ENCODE measurements at places on chromosomes 5 and 9. TPM values are rescaled to one million over a fixed set of nuclear protein-coding genes. Genes with fewer than 3 reads are reported as not detected.

DNA sequence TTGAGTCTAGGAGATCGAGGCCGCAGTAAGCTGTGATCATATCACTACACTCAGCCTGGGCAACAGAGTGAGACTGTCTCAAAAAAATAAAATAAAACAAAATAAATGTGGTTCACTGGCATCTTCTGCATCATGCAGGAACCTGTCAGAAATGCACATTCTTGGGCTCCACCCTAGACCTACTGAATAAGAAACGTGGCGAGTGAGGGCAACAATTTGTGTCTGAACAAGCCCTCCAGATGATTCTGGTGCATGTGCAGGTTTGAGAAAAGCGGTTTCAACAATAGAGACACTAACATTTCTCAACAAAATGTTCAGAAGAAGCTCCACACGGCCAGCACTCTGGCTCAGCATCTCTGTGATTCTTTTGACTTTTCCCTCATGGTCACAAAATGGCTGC, 42.8 kb upstream of the CPEB4 start:
- DNase-seq, result no peak

Gene WWC1
- 0.09 TPM for total RNA-seq

Gene SLC22A4
- total RNA-seq, result 1.7 TPM

GRCh38 chr9:122816163-122816867, 12.1 kb downstream of the PDCL start:
- no peak for DNase-seq

GRCh38 chr9:133204335-133204992, 4.6 kb downstream of the OBP2B start:
- DNase-seq, result no peak

- DNase-seq, result no peak
Observed at GRCh38 chr5:81420039-81420667, 26.2 kb upstream of the ACOT12 start.

DNA sequence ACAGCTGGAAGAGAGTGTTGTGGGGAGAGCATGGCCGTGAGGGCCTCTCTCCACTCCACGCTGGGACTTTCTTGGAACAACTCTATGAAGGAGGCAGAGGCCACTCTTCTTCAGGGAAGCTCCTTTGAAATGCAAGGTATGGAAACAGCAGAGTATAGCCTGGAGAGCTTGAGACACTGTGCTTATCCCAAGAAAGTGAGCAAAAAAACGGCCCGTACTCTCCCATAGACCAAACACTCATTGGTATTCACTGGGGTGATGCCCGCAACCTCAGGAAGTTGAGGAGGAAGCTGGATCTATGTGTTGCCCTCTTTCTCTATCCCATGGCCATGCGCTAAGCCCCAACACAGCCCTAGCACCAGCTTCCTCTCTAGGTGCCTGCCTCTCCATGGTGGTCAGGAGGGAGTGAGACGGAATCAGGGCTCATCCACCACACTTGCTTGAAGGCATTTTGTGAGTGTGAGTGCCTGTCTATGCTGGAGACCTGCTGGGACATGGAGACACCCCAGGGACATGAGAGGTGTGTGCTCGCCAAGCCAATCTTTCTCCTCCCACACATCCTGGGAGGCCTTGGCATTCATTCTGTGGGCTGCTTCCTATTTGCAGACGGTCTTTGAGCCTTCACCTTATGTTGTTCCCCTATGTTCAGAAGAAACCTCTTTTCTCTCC, 616.6 kb downstream of the IRX1 start:
- no peak for DNase-seq

Gene GARIN3
- total RNA-seq, result 0.30 TPM

Gene ODF2
- total RNA-seq, result 61.5 TPM

Gene FBXW5
- total RNA-seq, result 95.9 TPM

DNA sequence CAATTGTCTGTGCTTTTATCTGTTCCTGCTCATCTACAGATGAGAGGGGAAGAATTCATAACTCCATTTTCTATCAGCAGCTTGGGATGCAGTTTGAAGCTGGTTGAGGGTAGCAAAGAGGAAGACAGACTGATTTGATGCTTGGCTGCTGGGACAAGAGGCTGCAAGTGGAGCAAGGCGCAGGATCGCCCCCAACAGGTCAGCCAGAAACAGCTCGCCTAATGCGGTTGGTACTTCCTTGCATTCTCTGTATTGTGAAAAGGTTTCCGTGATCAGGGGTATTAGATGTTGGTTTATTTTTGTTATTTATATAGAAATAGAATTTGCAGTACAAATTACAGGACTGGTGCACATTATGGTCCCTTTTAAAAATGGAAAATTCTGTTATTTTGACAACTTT, 40.6 kb downstream of the ZNF883 start:
- DNase-seq, result no peak

Gene HTR4
- not detected for total RNA-seq
